Testis (tissue), 5 donors: ENCODE measurements at places on chromosomes 16 and 17. TPM values are rescaled to one million over a fixed set of nuclear protein-coding genes. Genes with fewer than 3 reads are reported as not detected.

GRCh38 chr16:1596516-1596915, 15.4 kb downstream of the IFT140 start:
- no peak for DNase-seq

CASKIN1 gene
- 6.4 TPM for total RNA-seq

NPIPA8 gene
- 6.6 TPM for total RNA-seq

DNA sequence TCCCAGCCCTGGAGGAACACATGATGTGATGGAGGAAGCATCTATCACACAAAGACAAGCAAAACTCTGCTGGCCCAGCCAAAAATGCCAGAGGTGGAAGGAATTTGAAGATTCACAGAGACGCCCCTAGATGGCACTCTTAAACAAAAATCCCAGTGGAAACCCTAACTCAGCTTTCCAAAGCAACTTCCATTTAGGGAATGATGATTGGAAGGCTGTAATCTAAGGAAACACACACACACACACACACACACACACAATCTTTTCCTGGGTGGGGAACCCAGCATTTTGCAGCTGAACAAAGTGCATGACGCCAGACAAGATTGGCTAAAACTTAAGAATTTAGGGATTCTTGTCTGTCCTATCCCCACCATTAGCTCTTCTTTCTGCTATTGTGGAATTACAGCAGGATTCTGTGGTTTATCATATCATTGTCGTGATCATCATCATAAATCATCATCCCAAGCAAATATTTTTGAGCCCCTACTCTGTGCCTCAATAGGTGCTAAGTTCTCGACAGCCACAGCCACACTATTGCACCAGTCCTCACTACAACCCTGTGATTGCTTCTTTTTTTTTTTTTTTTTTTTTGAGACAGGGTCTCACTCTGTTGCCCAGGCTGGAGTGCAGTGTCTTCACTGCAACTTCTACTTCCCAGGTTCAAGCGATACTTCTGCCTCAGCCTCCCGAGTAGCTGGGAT, 1.6 kb upstream of the LDAF1 start:
- peak; percentile 50 for DNase-seq

- peak; percentile 20 for DNase-seq
Observed at GRCh38 chr17:55496094-55496881, 15.0 kb downstream of the SMIM36 start.
